ENCODE measurements at places on chromosomes 4 and X.

- no peak for DNase-seq
Measured at GRCh38 chrX:39247536-39247935, 446.3 kb downstream of the MID1IP1 start.

DNA sequence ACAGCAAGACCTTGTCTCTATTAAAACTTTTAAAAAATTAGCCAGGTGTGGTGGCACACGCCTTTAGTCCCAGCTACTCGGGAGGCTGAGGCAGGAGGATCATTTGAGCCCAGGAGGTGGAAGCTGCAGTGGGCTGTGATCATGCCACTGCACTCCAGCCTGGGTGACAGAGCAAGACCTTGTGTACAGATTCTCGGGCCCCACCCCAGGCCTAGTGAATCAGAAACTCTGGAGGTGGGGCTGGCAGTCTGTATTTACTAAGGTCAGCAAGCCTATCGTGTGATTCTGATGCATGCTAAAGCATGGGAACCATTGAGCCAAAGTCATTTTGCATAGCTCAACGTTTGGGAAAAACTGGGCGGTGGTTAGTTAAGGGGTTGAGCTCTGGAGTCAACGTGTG is 3.5 kb downstream of the S100G start:
- DNase-seq: no peak

DNA sequence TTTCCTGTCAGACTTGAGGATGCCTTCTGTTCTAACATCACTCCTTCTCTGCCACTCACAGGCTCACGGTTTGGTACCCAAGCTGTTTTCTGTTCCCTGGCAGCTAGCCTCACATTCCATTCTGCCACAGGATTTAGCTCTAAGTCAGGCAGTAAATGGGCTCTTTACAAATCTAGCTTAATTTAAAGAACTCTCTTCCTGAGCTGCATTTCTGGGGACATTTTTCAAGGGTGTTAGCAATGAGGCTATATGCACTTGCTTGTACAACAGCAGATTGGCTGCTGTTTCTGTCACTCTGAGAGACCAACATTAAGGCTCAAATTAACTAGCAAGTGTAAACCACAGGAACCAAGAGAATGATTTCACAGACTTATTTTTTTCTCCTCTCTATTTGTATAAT is 337.8 kb upstream of the NOCT start:
- no peak for DNase-seq

DNA sequence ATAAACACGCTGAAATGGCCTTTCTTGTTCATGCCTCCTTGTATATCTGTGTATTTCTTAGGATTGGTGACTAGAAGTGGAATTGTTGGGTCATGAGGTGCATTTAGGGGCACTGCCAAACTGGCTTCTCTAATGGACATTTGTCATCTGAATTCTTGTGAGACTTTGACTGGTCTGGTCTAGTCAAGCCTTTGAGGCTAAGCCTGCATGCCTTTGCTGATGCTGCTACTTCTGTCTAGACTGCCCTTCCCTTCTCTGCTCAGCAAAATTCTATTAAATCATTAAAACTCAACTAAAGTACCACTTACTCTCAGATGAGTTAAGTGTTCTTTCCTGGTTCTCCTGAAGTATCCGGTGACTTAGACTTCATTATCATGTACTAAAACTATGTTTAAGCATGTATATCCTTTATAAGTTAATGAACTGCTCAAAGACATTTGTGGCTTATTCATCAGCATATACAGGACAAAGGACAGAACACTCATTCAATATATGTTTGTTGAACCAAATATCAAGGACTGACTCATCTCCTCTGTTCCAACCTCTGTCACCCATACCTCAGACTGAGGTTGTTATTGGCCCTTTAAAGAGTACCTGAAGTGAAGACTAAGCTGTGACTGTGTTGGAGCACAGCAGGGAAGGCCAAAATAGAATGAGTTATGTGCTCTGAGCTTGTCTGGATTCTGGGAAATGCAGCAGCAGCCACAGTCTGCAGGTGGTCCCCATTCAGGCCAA is 9.0 kb downstream of the TCEAL1 start:
- DNase-seq: no peak

DNA sequence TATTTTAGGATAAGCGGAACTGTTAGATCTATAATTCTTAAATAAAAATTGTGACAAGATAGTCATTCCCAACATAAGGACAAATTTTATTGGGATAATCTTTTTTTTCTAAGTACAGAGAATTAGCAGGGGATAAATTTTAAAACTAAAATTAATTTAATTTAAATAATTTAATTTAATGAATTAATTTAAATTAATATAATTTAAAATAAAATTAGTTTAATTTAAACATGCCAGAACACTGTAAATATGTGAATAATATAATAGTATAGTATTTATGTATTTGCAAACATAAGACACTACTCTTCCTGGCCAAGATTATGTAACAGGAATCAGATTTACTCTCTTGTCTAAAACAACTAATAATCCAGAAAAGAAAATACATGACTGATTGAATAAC is 1055.9 kb downstream of the PDHA2 start:
- DNase-seq: no peak

- no peak for DNase-seq
Measured at GRCh38 chr4:20456407-20456806, 204.7 kb downstream of the SLIT2 start.

DNA sequence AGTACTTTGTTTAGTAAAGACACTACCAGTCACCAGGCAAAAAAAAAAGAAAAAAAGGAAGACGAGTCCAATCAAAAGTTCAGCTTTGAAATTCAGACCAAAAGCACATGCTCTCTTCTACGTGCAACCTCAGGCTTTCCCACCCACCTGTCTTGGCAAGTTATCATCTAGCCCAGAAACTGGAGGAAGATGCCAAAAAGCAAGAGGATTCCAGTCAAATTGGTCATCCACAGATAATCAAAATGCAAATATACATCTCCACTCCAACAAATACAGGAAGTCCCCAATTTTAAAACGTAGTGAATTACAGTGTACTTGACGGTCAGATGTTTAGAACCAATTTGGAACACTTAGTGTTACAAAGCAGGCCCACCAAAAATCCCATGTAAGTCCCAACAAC is 96.5 kb downstream of the PALLD start:
- DNase-seq: no peak

- DNase-seq: no peak
Measured at GRCh38 chr4:38723114-38723513, 59.1 kb downstream of the KLF3 start.

- peak; percentile 57 for DNase-seq
Measured at GRCh38 chr4:166165829-166166420, 292.9 kb downstream of the TLL1 start.

DNA sequence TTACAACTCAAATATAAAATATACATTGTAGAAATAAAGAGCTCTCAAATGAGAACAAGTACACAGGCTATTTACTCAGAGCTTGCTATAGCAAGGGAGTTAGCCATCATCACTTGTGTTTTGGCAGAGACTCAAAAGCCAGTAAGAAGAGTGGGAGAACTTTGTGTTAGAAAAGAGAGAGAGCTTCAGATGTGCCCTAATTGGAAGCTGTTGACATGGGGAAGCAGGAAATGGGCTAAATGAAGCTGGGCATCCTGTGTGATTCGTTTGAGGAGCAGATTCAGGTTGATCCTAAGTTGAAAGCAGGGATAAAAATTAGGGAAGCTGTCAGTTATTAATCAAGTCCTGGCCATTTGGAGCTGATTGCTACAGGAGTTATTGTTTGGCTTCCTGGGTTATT is 207.4 kb upstream of the MAOA start:
- no peak for DNase-seq

DNA sequence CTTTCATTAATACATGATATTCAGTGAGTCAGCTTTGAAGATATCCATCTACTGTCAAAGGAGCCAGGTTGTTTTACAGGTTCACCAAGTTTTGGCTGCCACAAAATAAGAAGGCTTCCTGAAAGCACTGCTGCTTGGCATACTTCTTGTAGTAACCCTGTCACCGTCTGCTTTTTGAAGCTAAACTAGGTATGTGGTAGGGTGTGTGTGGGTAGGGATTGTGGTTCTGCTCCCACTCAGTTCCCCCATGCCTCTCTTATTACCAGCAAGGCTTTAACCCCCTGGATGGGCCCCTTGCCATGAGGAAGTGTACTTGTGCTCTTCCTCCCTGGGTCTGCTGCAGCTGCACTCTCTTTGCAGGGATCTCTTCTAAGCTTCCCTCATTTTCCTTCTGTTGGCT is 191.2 kb downstream of the BANK1 start:
- DNase-seq: no peak

DNA sequence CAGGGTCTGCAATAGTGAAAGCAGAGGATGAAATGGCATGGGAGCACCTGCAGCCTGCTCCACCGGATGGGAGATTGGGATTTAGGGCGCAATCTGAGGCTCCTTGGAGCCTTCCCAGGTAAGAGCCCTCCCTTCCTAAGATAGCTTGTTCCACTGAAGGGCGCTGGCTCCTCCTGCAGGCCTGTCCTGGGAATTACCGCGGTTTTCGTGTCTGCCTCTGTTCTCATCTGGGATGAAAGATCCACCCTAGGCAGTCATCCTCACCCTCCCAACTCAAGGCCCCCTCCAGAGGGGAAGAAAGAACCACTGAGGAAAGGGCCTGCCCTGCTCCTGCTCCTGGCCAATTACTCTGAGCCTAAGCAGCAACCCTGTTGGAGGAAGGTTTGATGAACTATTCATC is 547.5 kb downstream of the SMARCA1 start:
- DNase-seq: no peak

DNA sequence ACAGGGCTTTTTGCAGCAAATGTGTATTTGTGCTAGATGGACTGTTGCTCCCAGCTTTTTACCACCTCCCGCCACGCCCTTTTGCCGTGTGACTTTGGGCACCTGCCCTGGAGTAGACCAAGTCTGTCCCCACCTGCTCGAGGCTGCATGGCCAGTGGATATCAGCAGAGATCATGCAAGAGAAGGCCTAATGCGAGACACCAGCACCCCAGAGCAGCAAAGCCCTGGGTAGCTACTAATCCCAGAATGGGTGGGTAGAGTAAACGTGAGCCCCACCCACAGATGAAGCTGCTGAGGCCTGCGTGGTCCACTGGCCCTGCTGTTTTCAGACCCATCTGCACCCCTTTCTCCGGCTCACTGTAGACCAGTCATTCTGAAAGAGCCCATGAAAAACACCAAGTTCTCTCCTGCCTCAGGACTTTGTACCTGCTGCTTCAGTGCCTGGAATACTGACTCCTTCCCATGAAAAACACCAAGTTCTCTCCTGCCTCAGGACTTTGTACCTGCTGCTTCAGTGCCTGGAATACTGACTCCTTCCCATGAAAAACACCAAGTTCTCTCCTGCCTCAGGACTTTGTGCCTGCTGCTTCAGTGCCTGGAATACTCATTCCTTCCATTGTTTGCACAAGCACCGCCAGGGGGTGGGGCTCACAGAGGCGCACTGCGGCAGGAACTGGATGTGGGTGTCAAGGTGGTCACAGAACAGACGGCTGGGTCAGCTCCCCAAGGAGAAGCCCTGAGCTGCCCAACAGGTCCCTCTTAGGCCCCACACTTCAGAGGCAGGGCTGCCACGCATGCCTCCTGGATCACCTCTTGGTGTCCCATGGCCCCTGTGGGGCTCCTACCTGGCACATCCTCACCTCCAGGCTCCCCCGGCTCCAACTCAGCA is 5.1 kb upstream of the TNIP2 start:
- DNase-seq: no peak

GRCh38 chr4:155530857-155531256 is 135.8 kb upstream of the GUCY1A1 start:
- DNase-seq: no peak

Data from smooth muscle cell of the brain vasculature (primary cell).